M059J (cell line): ENCODE measurements at places on chromosomes 7 and 10. TPM values are rescaled to one million over a fixed set of nuclear protein-coding genes. Genes with fewer than 3 reads are reported as not detected.

Gene LEP
- total RNA-seq, result not detected in 2 replicates

Gene TAF6
- 60.7 and 93.2 TPM in 2 replicates for total RNA-seq

Gene MYH16
- 0.05 and 0.34 TPM in 2 replicates for total RNA-seq

Gene NEBL
- total RNA-seq, result 0.05 TPM in 1 of 2 replicates, not detected in the other

Gene SPDYE9
- not detected in 2 replicates for total RNA-seq
